T follicular helper cell (primary cell): ENCODE measurements at places on chromosomes 6 and 20.

DNA sequence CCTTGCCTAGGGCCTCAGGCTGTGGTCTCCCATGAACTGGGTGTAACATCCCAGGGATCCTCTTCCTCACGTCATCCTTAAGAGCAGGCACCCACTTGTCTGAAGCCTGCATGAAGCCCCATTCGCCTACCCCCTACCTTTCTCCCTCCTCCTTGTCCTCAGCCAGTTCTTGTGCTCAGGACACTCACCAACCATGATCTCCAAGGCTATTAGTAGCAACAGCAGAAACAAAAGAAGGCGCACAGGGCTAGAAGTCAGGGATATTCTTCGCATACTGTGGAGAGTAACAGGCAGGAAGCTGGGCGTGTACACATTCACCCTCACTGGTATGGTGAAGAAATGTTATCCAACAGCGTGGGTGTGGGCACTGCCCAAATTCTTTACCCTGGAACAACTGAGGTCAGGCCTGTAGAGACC is 7.3 kb downstream of the RAET1E start:
- DNase-seq: no peak

- DNase-seq: no peak
Observed at GRCh38 chr6:129555206-129555832, 154.7 kb downstream of the ARHGAP18 start.

DNA sequence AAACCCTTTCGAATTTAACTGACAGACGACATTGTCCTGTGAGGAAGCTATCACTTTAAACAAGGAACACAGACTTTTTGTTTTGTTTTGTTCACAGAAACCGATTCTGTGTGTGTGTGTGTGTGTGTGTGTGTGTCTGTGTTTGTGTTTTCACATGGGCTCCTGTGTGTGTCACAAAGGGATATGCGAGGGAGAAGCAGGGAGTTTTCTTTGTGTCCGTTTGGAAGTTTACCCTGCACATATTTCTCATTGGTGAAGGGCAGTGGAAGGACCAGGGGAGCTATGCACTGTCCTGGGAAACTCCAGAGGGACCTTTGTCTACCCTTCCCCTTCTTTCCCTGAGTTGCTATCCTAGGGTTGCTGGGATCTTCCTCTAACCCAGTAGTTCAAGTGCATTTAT is 17.7 kb downstream of the POM121L2 start:
- no peak for DNase-seq

DNA sequence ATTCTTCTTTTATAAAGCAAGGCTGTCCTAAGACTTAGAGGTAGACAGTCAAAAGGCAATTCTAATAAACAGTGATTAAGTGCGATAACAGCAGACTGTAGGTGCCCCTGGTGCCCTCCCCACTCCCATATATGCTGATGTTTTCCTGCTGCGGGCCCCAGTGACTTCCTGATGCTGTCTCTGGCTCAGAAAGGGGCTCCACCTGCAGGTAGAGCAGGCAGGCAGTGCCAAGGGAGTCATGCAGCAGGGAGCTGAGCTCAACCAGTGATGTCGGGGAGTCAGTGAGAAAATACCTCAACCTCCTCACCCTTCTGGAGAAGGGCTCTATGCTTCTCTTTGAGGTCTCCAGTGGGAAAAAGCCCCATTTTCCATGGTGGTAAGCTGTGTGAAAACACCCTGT is 126.7 kb upstream of the SSTR4 start:
- DNase-seq: no peak

GRCh38 chr6:87315071-87315470 is 7.3 kb upstream of the SMIM8 start:
- DNase-seq: no peak
